Suppressor macrophage treated with lipopolysaccharide for 4 hours (primary cell): ENCODE measurements at places on chromosomes 6 and 20.
A peak's percentile ranks its signal among the peaks of the same experiment; 100 is the strongest.

DNA sequence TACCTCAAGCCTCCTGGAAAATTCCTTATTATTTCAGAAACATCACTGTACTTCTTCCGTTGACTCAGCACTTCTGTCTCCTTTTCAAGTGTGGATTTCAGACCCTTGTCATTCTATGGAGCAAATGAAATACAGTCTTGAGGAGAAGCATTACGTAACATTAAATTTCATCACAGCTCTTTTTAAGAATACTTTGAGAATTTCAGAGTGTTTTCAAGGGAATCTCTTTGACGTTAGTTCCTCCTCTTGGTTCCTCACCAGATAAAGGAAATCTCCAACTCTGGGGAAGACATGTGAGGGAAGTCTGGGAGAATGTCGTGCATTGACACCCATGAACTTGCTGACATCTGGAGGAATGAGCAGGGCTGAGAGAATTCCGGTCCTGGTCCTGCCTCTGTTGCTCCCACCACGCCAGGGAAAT lies 32.3 kb downstream of the UST start:
- DNase-seq = peak; percentile 83

GRCh38 chr6:28634411-28634760 lies 108.7 kb downstream of the GPX5 start:
- no peak for DNase-seq

- DNase-seq = no peak
Observed at GRCh38 chr6:155313602-155314091, 637 bp downstream of the TFB1M start.

GRCh38 chr6:107634324-107635056 lies 144.6 kb downstream of the SOBP start:
- no peak for DNase-seq

DNA sequence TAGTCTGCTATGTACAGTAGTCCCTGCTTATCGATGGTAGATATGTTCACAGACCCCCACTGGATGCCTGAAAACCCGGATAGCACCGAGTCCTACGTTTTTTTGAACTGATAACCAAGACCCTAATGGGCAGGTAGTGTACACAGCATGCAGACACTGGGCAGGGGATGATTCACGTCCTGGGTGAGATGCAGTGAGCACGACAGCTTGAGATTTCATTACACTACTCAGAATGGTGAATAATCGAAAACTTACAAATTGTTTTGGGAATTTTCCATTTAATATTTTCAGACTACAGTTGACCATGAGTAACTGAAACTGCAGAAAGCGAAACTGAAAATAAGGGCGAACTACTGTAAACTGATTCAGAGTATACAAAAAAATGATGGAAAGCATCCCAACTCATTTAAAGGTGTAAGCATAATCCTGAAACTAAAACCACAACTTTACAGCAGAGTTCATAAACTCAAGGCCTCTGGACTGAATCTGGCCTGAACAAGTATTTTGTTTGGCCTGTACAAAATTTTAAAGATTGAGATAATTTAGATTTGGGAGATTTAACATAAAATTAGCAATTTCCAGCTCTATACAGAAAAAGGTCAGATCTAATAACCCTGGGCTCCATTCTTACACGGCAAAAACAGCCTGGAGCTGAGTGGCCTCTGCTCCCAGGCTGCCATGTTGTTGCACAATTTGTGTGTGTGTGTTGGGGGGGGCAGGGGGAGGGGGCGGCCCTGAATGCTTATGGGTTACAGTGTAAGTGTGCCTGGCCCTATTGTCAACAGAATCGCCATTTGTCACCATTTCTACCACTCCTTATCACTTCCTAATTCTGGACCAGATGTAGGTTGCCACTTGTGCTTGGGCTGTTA lies 34.9 kb downstream of the RNF24 start:
- DNase-seq = peak; percentile 94

- no peak for DNase-seq
Observed at GRCh38 chr6:30763618-30764489, 19.5 kb upstream of the IER3 start.

GRCh38 chr6:118551063-118552053 lies 3.3 kb downstream of the PLN start:
- peak; percentile 48 for DNase-seq

- DNase-seq = peak; percentile 4
Observed at GRCh38 chr6:39696986-39697788, 28.0 kb downstream of the KIF6 start.

DNA sequence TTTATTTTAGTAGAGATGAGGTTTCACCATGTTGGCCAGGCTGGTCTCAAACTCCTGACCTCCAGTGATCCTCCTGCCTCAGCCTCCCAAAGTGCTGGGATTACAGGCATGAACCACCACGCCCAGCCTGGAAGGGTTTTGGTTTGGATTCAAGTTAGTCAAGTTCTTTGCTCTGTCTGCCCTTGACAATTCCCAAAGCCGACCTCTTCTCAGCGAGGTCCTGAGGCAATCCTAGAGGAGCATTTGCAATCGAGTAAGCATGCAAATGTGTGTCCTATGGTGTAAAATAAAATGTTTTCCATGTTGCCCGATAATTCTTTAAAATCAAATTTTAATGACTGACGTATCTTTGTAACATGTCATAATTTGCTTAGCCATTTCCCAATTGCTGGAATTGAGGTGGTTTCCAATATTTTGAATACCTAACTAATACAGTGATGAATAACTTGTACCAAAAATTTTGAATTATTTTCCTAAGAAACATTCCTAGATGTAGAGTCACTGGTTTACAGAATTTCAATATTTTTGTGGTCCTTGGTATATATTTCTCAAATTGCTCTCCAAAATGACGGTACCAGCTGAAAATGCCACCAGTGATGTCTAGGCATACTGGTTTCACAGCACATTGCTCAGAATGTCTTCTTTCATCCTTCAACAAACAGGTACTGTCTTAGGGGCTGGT lies 38.7 kb downstream of the GTF2H5 start:
- DNase-seq = no peak

GRCh38 chr20:37298190-37298939 lies 8.9 kb downstream of the MANBAL start:
- peak; percentile 69 for DNase-seq

- no peak for DNase-seq
Observed at GRCh38 chr20:29741594-29741893, 1515.9 kb upstream of the DEFB115 start.

DNA sequence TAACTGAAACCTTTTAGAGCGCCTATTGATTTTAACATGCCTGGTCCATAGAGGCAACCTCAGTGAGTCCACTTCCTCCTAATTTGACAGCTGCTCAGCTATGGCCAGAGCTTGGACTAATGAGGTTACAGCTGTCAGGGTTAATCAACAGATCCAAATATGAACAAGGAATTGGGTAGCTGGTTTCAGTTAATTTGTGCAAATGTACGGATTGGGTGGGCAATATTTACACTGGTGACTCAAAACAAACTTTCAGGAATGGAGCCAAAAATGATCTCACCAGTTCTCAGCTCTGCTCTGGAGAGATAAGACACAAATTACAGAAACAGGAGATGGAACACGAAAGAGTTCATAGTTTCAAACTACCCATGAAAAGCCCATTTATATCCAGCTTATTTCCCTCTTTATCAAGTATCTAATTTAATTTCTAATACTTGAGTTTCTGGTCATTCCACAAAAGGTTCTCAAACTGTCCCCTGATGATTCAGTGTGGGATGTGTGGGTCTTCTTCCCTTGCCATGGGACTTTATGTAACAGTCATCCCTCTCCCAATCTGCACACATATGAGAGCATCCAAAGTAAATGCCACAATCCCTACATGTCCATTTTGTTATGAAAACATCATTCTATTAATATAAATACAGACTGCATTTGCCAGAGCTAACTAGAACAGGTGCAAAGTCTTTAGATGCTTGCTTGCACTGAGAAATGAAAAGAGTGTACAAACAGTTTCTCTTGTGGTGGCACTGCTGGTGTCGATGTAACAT lies 149.9 kb downstream of the RPS12 start:
- no peak for DNase-seq

DNA sequence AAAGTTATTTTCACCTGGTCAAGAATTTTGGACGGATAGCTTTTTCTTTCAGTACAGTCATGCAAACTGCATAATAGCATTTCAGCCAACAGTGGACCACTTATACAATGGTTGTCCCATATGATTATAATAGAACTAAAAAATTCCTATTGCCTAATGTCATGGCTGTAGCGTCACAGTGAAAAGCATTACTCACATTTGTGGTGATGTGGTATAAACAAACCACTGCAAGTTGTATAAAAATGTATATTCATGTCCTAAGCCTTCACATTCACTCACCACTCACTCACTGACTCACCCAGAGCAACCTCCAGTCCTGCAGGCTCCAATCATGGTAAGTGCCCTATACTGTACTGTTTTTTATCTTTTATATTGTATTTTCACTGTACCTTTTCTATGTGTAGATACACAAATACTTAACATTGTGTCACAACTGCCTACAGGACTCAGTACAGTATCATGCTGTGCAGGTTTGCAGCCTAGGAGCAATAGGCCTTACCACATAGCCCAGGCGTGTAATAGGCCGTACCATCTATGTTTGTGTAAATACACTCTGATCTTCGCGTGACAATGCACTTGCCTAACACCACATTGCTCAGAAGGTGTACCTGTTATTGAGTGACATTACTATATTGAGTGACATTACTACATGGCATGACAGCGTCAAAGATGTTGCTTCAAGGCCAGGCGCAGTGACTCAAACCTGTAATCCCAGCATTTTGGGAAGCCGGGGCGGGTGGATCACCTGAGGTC lies 17.9 kb downstream of the ABHD12 start:
- peak; percentile 80 for DNase-seq

DNA sequence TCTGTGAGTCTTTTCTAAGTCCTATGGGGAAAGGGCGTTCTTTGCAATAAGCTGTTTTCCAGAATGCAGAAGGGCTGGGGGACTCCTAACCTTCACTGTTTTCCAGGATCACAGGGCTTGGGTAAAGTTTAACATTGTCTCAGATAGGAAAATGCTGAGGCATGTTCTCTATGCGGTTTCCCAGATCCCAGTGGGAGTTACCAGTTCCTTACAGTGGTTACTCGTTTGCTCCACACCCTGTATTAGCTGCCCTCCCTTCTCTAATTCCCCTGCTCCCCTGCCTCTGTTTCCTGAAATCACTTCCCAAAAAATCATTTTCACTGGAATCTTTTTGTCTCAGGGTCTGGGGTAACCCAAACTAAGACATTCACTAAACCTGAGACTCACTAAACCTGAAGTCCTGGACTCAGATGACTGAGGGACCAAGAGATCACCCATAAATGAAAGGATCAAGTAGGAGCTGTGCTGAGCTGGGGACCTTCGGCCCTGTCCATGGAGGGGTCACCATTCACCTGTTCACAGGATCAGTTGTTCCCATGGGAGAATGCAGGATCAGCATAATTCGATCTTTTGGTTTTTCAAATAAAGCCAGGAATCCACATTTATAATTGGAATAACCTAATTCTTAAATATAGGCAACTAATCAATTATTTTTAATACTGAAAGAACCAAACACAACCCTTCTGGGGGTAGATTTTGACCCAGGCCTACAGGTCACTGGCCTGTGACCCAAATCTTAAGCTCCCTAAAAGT lies 76.2 kb downstream of the ISM1 start:
- DNase-seq = no peak

DNA sequence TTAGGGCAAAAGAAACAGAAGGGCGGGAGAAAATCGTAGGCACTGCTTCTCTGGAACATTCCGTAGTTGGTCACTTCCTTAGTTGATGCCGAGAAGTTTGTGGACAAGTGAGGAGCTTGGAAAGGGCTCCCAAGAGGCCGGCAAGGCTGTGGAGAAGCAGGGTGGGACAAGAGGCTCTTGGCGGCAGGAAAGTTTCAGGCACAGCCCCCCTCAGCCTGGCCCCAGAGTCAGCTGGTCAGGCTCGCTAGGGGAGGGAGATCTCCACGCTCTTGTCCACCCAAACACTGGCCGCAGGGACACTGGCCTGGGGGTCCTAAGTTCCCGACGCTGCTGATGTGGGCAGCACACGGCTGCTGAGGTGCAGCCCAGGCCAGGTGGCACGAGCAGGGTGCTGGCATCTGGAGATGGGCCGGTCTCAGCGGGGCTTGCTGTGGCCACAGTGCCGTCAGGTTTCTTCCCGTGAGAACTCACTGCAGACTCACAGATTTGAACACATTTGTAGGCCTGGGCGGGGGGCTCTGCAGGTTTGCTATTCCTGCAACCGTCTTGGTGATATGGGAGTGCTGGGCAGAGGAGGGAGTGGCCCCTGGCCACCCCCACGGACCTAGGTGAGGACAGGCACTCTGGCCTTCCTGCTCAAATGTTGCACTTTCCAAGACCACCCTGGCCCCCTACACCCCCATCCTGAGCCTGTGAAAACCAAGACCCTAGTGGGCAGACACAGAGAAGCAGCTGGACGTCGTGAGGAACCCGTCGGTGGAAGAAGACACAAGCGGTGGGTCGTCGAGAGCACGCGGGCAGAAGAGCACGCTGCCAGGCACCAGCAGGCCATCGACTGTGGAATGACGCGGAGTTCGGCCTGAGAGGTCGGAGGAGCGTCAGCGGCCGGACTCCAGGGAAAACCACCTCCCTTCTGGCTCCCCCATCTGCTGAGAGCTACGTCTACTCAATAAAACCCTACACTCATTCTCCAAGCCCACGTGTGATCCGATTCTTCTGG lies 160.1 kb downstream of the ERMARD start:
- no peak for DNase-seq

GRCh38 chr6:152034631-152035030 lies 227.1 kb downstream of the ESR1 start:
- DNase-seq = no peak
